ENCODE measurements at places on chromosomes 6 and 20. TPM values are rescaled to one million over a fixed set of nuclear protein-coding genes. Genes with fewer than 3 reads are reported as not detected.
A peak's percentile ranks its signal among the peaks of the same experiment; 100 is the strongest.

KCNQ5 gene
- 0.07 TPM for polyA plus RNA-seq

SH3BGRL2 gene
- polyA plus RNA-seq = 11.7 TPM

GTF2H4 gene
- 34.6 TPM for polyA plus RNA-seq

ENPP5 gene
- polyA plus RNA-seq = 12.3 TPM

TMEM200A gene
- polyA plus RNA-seq = 0.57 TPM

CLDN20 gene
- polyA plus RNA-seq = not detected

OR2J3 gene
- polyA plus RNA-seq = not detected

GSTA3 gene
- polyA plus RNA-seq = not detected

SLC35D3 gene
- polyA plus RNA-seq = 0.91 TPM

CST1 gene
- 0.34 TPM for polyA plus RNA-seq

DNA sequence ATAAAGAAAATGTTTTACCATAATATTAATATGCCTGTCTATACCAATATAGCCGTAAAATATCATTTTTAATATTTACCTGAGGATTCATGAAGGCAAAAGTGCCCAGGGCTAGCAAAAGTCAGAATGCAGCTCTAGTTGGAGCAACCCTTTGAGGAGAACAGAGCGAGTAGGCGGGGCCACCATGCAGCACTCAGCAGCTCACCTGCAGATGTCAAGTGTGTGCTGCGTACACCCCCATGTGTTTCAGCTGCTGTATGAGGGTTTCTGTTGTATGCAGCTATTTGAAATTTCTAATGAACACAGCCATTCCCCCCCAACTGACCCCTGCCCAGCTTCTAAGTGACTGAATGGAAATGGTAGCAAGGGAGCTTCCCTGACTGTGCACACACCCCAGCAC is 508.0 kb downstream of the QKI start:
- no peak for DNase-seq

GRCh38 chr6:12345694-12346058 is 55.5 kb downstream of the EDN1 start:
- DNase-seq = no peak

GRCh38 chr6:3771407-3772011 is 20.0 kb upstream of the PXDC1 start:
- DNase-seq = no peak

DNA sequence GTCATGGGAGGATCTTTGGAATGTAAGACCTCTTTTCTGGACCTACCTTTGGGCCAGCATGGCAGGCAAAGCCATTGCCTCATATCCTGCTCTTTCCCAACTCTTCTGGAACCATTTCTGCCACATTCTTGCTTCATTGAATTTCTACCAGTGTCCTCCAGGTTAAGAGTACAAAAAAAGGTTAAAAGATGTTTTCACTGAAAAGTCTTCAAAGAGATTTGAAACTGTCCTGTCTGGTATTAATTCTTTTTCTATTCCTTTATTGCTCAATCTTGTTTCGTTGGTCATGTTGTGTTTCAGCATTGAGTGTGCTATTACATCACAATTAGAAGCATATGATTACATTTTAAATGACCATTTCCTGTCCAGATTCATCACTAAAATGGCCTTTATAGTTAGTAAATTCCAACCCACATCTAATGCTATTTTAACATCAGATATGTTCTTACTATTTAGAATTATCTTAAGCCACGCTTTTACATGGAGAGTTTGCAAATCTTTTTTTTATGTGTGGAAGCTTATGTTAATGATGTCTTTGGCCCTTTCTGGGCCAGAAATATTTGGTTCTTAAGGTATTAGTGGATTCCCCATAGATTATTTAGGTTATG is 450.9 kb downstream of the GJA1 start:
- DNase-seq = no peak

DNA sequence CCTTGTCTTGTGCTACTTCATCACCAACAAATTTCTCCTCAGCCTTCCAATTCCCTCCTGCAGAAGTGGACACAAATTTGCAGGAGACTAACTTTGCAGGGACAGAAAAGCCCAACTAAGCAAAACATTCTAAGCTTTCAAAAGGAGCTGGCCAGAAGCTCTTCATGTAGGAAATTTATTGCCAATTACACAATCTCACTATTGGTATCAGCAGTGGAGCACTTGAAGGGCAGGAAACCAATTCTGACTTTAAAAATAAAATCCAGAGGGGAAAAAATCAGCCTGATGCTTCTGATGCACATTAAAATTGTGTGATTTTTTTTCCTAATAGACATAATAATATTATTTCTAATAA is 193.3 kb downstream of the LY86 start:
- DNase-seq = no peak

DNA sequence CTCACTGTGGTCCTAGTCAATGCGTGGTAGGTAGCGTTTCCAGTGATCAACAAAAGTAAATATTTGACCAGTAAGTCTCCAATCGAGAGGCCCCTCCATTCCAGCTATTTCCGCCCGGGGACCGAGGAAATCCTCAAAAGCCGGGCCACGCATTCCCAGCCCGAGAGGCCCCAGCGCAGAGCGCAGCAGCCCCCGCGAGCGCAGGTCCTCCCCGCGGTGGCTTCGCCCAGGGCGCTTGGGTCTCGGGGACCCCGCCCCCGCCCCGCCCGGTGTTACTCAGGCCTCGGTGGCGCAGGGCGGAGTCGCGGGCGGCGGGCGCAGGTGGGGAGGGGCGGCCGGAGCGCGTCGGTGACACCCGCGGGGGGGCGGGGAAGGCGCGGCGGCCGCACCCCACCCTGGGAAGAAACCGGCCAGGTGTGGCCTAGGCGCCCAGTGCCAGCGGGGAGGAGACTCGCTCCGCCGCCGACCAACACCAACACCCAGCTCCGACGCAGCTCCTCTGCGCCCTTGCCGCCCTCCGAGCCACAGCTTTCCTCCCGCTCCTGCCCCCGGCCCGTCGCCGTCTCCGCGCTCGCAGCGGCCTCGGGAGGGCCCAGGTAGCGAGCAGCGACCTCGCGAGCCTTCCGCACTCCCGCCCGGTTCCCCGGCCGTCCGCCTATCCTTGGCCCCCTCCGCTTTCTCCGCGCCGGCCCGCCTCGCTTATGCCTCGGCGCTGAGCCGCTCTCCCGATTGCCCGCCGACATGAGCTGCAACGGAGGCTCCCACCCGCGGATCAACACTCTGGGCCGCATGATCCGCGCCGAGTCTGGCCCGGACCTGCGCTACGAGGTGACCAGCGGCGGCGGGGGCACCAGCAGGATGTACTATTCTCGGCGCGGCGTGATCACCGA is at the start of gene DSP:
Gene DSP (plus strand): TSS at position 497 of the 890 bp plus-strand sequence. CDS start 245 bp downstream, at position 742.
- peak; percentile 94 for DNase-seq

DNA sequence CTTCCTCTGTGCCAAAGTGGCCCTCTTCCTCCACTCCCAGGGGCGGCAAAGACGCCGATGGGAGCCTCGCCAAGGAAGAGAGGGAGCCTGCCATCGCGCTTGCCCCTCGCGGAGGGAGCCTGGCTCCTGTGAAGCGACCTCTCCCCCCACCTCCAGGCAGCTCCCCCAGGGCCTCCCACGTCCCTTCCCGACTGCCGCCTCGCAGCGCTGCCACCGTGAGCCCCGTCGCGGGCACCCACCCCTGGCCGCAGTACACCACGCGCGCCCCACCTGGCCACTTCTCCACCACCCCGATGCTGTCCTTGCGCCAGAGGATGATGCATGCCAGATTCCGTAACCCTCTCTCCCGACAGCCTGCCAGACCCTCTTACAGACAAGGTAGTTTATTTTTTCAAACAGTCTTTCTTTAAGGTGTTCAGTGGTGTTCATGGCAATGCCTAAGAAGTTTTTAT is 64.9 kb downstream of the FNDC1 start:
- DNase-seq = peak; percentile 64

DNA sequence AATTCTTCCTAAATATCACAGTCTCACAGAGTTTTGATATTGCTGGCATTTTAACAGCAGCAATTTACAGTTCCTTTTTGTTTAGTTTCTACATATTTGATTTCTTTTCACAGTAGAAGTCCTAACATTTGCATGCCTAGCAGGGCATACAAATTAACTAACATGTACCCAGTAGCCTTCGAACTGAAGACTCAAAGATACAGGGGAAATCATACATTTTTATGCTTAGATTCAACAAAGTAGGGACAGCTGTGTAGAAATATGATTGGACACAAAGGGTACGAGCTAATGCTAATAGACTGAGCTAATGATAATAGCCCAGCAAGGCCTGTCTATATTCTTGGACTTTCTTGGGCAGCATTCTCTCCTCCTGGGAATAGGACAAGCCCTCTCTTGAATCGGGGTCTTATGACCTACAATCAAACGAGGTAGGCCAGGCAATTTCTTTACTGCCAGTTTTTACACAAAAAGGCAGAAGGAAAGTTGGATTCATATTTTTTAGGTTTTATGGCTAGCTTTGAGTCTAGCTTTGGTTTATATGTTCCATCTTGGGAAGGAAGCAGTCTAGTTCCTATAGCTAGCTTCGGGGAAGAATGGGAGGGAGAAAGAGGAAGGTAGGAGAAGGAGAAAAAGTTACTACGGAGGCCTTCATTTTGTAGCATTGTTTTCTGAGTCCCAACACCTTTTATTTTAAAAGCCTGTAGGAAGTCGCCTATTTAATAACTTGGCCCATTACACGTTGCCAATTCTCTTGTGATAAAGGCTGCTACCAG is 115.8 kb downstream of the HFE start:
- no peak for DNase-seq

DNA sequence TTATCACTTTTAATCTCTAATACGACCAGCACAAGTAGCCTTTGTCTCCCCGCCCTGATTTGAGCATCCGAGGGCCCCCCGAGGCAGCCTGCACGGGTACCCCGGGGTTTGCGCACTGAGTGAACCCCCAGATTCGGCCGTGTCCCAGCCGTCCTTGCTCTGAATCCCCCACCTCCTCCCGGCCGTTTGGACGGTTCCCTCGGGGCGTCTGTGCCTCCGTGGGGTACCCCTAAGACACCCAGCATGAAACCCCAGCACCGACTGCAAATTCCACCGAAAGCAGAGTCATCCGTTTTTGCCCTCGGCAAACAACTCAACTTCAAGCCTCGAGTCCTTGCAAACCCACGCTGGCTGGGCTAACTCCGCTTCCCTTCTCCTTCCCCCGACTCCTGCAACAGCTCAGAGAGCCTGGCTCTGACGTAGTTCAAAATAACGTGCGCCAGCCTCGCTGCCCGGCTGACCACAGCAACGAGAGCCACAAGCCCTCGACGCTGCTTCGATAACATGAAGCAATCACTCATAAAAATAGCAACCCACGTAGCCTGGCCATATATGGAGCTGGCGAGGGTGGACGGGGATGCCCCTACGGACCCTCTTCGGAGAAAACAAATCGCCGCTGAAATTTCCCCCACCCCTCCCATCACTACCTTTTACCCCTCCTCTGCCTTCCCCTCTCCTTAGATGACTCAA is 764 bp upstream of the SNAP25 start:
- peak; percentile 48 for DNase-seq

GRCh38 chr6:20715135-20715806 is 181.0 kb downstream of the CDKAL1 start:
- no peak for DNase-seq

- no peak for DNase-seq
These were observed 63.6 kb downstream of the CBFA2T2 start for GRCh38 chr20:33553516-33553915.

DNA sequence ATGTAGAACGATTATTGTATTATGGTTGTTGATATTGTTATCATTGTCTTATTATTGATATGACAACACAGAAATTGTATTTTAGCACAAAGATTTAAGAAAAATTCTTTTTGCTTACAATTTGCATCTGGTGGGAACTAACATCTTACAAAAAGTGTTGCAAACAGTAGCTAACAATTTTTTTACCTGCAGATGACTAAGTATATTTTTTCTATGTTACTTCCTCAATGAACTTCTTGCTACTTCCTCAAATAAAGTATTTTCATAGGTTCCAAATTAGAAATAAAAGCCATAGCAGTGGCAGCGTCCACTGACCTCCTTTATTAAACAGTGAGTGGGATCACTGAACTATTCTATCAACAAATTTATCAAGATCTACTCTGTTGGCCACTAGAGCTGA is 847.0 kb downstream of the PHF3 start:
- DNase-seq = no peak

- no peak for DNase-seq
These were observed 163.3 kb downstream of the SOBP start for GRCh38 chr6:107653183-107653580.

GRCh38 chr6:26126394-26127235 is 39.4 kb downstream of the HFE start:
- DNase-seq = no peak

- DNase-seq = no peak
These were observed 131.7 kb downstream of the PLCB4 start for GRCh38 chr20:9200620-9201019.

GRCh38 chr6:157050537-157051265 is 272.6 kb downstream of the TMEM242 start:
- no peak for DNase-seq

DNA sequence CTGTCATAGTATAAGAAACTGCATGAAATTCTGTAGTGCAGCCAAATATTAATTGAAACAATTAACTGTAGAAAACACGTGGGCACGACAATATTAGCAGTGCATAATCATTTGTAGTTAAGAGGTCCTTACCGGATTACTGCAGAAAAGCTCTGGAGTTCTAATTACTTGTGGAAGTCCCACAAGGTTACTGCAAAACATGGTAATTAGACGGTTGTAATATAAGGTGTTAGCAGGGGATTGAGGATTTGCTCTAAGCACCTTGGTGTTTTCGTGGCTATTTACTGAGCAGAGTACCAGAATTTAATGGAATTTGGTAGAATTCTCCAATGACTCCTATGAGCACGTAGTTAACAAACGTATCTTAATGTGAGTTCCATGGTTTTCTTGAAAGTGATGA is 473.6 kb upstream of the AGPAT4 start:
- DNase-seq = no peak

DNA sequence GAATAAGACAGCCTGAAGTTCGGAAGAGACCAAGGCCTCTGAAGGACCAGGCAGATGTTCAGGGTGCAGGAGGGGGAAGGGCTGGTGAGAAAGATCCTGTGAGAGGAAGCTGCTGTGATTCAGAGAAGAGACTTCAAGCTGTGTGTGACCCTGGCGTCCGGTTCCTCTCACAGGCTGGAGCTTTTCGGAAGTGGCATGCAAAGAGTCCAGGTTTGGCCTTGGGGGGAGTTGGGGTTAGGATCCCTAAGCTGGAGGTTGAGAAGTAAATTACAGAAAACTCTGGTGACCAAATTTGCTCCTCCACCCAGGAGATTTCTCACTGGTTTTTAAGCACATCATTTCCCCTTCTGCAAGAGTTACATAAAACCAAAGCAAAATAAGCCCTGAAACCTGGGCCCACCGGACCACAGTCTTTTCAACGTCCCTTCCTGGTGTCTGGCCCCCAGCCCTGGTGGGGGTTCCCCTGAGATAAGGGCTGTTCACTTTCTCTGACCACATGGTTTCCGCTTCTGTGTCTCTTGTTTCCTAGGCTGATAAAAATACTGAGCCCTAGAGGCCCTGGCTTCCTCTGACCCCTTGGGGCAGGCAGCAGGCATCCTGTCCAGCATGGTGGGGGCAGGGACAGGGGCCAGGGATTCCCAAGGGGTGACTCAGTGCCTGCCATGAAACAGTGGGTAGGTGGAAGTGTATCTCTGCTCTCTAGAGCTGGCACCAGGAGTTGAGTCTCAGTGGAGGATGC is 12.0 kb upstream of the LTA start:
- DNase-seq = no peak

DNA sequence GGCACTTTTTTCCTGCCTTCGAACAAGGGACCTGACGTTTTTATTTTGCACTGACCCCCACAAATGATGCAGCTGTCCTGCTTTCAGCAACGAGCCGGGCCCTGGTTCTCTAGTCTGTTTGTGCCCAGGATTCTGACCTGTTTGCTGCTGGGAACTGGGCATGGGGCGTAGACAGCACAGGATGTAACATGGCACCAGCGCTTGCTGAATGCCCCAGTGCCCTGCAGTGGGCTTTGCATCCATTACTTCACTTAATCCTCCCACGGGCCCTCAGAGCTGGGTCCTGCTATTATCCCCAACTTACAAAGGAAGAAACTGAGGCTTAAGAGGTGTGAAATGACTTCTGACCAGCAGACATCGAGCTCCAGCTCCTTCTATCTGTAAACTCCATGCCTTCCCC is 80.4 kb upstream of the PMEPA1 start:
- DNase-seq = no peak

Measured in pancreas (tissue), 10 donors.